ENCODE measurements at places on chromosomes 2 and 18.

GRCh38 chr2:96957244-96957643 lies 29.1 kb downstream of the FAM178B start:
- DNase-seq, result no peak

DNA sequence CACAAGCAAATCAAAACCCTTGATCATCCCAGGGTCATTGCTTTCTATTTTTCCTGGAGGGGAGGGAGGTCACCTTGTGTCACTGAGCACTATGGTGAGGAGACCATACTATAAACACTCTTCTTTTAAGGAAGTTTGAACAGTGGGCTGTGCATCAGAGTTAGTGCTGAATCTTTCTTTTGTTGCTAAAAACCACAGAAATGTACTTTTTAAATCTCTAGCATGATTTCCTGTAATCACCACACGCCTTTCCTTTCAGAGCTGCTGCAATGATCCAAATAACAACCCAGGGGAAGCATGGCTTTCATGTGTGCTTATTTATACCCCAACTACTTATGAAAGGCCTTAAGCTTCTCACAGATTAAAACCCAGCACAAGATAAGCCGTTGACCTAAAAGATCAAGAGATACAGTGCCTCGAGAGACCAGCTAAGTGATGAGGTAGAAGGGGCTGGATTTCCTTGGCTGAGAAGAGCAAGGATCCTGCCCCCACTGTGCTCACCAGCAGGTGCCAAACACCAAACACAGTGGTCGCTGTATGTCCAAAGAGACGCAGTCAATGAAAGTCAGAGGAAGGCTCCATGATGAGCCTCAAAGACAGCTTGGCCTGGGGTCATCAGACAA lies 34.7 kb downstream of the TRABD2A start:
- DNase-seq, result no peak

- DNase-seq, result no peak
Measured at GRCh38 chr2:69062307-69062962, 49.5 kb downstream of the ANTXR1 start.

DNA sequence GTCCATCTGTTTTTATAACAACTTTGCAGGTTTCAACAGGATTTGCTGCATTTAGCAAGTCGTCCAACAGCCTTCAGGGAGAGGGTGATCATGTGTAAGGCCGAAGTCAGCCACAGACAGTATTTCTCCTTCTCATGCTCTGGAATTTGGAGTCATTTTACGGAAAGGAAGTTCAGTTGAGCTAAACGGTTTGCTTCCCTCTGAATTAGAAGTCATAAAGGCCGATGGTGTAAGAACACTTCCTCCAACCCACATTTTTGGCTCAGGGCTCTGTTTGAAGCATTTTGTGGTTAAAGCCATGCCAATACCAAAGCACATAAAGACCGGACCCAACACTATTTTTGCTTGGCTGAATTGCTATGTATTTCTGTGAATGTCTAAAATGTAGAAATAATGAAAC lies 129.5 kb downstream of the TMEM182 start:
- no peak for DNase-seq

GRCh38 chr2:55019526-55020258 lies 30.6 kb downstream of the RTN4 start:
- no peak for DNase-seq

DNA sequence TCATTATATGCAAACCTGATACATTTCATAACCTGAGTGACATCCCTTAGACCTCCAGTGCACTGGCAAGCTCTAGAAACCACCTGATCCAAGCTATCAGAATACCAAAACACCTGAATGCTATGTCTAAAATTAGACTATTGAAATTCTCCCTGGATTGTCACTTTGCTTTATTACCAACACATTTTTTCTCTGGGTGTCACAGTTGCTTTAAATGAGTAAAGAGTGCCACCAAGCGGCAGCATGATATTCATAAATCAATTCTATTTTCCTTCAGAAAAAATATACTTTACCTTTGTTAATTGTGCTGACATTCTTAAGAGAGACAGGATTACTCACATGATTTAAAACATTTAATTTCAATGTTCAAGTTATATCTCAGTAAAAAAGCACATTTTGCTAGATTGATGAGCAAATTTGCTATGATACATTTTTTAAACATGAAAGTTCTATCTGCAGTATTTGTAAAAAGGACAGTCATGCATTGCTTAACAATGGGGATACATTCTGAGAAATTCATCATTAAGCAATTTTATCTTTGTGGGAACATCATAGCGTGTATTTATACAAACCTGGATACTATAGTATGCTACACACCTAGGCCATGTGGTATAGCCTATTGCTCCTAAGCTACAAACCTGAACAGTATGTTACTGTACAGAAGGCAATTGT lies 338.4 kb upstream of the SLC39A10 start:
- DNase-seq, result no peak

DNA sequence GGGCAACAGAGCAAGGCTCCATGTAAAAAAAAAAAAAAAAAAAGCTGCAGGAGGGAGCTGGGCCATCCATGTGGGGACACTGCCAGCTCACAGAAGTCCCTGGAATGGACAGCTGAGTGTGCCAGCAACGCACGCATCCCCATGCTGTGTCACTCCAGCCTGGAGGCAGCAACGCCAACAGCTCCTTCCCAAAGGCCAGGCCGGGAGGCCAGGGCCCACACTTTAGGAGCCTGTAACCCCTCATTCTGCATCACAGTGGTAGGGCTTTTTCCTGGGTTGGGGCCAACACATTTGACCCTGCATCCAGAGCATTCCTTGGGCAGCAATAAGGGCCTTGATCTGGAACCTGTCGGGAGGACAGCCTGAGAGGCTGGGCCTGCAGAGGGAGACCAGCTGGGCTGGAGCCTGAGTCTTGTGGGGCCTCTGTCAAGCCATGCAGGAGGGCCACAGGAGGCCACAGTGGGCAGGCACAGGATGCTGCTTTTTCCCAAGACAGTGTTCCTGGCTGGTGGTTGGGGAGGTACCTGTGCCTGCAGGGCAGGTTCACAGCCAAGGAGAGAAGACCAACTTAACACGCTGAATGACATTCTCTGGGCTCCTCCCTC lies 16.8 kb upstream of the KCNK3 start:
- no peak for DNase-seq

DNA sequence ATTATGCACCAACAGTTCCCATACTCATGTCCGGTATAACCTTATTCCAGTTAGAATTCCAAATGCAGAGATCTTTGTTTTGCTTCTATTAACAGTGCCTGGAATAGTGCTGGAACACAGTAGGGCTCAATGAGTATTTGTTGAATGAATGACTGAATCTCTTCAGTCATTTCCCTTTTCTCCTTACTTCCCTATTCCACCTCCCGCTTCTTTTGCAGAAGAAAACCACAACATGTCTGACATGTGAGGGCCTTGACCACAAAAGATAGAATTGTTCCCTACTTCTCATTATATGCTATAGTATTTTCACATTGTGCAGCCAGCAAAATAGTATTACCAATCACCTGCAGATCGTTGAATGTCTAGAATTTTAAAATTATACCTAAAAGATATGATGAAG lies 19.5 kb upstream of the HNRNPLL start:
- no peak for DNase-seq

GRCh38 chr2:201808027-201808426 lies 1.7 kb downstream of the CDK15 start:
- DNase-seq, result no peak

DNA sequence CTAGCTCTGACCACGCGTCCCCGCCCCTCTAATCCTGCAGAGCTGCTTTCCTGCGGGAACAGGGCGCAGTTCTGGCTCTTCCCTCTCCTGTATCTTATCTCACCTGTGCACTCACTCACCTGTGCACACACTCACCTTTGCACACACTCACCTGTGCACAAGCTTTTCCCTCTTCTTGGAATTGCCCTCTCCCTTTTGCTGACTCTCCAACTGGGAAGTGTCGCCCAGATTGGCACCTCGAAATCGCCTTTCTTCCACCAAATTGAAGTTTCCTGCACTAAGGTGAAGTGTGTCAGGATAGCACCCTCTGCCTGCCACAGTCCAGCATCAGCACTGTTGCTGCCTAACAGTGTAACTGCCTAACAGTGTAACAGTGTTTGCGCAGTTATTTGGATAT lies 566 bp upstream of the CMPK2 start:
- DNase-seq, result no peak

All from cortex of kidney (tissue), 1 donor.